ENCODE measurements at places on chromosomes 12 and 14.
A peak's percentile ranks its signal among the peaks of the same experiment; 100 is the strongest.

DNA sequence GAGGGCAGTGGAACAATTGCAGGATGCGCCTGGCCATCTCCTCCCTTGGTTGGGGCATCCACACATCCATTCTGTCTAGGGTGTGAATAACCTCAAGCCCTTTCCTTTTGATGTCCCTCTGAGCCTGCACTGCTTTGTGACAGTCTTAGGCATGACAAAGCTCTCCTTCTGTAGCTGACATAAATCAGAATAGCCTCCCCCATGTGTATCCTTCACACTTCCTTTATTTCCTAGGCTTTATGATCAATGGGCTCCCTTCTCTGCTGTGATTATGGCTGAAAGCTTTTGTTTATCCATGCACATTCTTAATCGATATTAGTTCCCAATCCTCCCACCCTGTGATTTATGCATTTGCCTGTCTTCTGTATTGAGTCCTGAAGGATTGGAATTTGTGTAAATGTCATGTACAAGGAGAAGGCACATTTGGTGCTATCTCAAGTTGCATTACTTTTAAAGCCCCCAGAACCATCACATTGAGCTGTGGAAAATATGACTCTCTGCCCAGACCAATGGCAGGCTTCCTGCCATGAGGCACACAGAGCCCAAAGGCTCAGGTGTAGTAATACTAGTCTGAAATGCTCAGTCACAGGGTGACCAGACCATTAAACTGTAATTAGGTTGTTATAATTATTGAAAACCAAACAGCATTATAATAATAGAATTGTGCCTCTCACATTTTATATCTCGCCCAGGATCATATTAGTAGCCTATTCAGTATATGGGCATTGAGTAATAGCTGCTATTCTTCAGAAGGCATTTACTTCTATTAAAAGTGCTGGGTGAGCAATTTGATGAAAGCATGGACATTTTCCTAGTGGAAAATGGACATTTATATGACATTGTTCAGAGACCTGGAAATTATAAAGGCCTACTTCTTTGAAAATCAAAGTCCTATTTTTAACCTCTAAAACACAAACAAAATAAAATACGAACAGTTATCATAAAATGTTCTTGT lies 14.0 kb downstream of the EMP1 start:
- DNase-seq: no peak

DNA sequence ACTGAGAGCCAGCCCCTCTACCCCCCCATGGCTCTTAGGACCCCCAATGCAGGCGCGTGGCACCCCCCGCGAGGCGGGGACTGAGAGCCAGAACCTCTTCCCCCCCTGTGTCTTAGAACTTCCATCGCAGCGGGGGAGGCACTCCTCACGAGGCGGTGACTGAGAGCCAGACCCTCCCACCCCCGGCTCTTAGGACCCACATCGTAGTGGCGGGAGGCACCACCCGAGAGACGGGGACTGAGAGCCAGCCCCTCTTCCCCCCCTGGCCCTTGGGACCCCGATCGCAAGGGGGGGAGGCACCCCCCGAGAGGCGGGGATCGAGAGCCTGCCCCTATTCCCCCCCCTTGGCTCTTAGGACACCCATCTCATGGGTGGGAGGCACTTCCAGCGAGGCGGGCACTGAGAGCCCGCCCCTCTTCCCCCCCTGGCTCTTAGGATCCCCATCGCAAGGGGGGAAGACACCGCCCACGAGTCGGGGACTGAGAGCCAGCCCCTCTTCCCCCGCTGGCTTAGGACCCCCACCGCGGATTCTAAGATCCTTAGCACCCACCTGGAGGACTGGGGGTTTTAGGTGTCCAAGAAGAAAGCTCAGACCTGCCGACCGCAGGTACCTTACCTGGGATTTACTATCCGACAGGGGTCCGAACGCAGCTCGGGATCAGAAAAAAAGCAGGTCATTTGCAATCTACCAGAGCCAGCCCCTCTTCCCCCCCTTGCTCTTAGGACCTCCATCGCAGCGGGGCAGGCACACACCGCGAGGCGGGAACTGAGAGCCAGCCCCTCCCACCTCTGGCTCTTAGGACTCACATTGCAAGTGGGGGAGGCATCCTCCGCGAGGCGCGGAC lies 44.9 kb downstream of the DDX11 start:
- DNase-seq: no peak

DNA sequence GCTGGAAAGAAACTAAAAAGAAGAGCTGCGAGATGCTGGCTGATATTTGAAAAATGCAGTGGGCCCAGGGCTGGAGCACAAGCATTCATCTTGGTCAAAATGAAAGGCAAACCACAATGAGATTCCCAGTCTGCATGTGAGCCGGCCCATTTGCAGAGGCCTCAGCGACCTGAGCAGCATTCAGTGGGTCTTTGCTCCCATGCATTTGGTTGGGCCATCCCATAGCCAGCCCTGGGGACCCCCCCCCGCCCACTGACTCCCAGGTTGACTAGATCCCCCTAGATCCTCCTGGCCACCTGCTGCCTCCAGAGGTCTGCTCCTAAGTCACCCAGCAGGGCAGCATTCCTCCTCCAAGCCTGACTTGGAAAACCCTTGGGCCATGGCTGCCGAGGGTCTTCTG lies 59.8 kb downstream of the PRMT8 start:
- no peak for DNase-seq

- DNase-seq: peak; percentile 91
These were observed 15.9 kb upstream of the AMIGO2 start for GRCh38 chr12:47095446-47096236.

GRCh38 chr14:55327179-55327578 lies 56.0 kb downstream of the FBXO34 start:
- no peak for DNase-seq

GRCh38 chr12:66663611-66664010 lies 15.3 kb downstream of the GRIP1 start:
- DNase-seq: no peak

DNA sequence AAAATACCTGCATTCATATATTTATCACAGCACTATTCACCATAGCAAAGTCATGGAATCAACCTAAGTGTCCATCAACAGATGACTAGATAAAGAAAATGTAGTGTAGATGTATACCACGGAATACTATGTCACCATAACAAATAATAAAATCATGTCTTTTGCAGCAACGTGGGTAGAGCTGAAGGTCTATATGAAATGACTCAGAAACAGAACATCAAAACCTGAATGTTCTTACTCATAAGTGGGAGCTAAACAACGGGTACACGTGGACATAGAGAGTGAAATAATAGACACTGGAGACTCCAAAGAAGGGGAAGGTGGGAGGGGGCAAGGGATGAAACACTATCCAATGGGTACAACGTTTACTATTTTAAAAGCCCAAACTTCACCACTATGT lies 37.9 kb downstream of the SLC38A1 start:
- no peak for DNase-seq

GRCh38 chr14:101194373-101195308 lies 291.1 kb upstream of the RTL1 start:
- no peak for DNase-seq

- DNase-seq: no peak
These were observed 283.5 kb downstream of the KSR2 start for GRCh38 chr12:117685110-117685926.

GRCh38 chr14:93083917-93084316 lies 31.8 kb downstream of the ITPK1 start:
- no peak for DNase-seq

DNA sequence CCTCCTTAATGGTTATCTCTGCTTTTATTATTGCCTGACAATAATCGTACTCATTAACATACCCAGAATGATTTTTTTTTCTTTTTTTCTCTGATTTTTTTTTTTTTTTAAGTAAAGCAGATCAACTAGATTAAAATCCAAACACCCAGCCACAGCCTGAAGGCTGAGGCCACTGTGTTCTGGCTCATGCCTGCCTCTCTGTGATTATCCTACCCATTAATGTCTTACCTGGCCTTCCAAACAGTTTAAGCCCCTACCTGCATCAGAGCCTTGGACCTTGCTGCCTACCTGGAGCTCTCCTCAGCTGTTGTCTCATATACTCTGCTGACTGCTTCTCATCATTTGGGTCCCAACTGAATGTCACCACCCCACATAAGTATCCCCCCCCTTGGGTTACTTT lies 6.8 kb upstream of the TMED10 start:
- no peak for DNase-seq
